Stomach (tissue), 19 donors: ENCODE measurements at places on chromosomes 3 and 15. TPM values are rescaled to one million over a fixed set of nuclear protein-coding genes. Genes with fewer than 3 reads are reported as not detected.

Gene DNAH12
- 0.73 TPM for total RNA-seq

Gene C3orf20
- not detected for total RNA-seq

DNA sequence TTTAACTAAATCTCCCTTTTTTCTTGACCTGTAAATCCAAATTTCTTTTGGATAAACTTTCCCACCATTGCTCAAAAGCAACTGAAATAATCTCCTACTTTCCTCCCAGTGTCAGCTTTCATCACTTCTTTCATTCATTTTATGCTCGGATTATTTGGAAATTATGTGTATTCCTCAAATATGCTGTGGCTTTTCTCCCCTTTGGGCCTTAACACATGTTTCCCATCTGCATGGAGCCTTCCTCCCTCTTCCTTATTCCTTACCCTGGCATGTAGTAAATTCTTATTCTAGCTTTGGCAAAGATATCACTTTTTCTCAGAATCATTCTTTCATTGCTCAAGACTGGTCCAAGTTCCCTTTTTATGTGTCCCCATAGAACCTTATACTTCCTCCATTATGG is 41.8 kb upstream of the TUSC7 start:
- no peak for DNase-seq

DNA sequence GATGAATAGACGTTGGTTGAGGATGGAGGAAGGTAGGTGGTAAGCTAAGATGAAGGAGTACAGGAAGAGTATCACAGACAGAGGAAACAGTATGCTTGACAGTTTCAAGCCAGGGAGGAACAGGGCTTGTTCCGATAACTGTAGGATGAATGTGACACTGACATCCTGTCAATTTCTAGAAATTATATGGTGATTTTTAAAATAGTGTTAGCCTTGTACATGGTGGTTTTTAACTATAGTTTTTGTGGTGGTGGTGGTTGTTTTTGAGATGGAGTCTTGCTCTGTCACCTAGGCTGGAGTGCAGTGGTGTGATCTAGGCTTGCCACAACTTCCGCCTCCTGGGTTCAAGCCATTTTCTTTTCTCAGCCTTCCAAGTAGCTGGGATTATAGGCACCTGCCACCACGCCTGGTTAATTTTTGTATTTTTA is 92.8 kb downstream of the FNDC3B start:
- DNase-seq: no peak

DNA sequence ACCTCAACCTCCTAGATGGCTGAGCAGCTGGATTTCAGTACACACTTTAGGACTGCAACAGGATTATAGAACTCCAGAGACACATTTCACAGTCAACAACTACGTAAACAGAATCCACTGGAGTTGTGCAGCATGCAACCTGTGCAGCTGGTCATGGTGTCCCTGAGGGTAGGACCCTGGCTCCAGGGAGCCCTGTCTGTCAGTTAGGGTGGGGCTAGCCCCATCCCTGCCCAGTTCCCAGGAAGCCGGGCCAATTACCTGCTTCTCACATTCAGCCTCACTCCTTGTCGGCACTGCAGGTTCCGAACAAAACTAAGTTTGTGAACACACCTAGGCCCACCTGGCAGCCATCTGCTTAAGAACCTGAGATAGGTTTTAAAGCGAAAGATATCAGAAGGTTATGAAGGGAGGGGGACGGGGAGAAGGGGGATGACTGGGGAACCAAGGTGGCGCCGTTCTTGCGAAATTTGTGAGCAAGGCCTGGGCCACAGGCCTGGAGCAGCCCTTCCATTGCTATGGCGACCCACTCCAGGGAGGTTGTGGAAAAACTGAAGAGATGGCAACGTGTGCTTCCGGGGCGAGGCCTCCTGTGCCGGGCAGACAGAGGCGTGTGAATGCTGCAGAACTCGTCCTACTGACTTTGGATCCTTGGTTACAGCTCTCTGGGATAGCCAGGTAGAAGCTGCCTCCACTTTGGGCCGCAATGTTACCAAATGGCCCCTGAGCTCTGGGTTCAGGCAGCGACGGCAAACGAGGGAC is 25.3 kb downstream of the ACSBG1 start:
- peak; percentile 37 for DNase-seq
